Head of caudate nucleus (tissue), 42 donors: ENCODE measurements at places on chromosomes 4 and X.

GRCh38 chr4:40848251-40848650, 98.5 kb downstream of the NSUN7 start:
- DNase-seq, result no peak

GRCh38 chrX:25049357-25049756, 33.6 kb upstream of the ARX start:
- no peak for DNase-seq

GRCh38 chr4:136281307-136281706, 1251.0 kb downstream of the PCDH18 start:
- DNase-seq, result no peak

DNA sequence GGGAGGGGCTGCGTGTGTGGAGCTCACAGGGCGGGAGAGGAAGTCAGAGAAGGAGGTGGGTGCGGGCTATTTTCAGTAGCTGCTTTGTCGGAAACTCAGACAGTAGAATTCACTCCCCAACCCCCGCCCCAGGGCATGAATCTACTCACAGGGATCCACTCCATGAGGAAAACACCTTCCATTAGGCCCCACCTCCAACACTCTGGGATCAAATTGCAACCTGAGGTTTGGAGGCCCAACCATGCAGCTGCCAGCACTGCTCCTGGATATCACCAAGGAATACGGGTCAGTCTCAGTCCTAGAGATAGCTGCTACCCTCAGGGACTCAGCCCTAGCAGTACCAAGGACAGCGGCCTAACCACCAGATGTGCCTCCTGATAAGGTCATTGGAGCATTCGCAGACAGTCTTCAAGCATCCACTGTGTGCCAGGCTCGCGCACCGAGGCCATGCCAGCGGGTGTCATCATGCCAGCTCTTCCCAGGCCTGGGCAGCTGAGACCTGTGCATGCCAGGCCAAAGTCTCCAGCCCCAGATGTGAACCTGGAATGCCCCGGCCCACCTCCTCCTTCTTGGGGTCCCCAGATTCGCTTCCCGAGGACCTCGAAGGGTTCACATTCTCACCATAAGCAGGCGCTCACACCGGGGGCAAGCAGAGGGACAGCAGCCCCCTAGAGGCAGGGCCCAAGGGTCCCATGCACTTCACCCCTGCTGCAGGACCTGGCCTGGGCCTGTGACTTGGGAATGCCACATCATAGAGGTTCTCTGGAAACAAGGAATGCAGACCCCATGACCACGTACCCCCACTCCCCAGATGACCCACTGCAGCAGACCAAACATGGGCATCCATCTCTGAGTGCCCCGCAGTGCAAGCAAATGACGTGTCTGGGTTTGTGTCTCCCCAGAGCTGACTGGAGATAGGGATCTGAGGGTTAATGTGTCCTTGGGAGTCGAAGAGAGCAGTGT, 102.3 kb downstream of the ADRA2C start:
- no peak for DNase-seq

DNA sequence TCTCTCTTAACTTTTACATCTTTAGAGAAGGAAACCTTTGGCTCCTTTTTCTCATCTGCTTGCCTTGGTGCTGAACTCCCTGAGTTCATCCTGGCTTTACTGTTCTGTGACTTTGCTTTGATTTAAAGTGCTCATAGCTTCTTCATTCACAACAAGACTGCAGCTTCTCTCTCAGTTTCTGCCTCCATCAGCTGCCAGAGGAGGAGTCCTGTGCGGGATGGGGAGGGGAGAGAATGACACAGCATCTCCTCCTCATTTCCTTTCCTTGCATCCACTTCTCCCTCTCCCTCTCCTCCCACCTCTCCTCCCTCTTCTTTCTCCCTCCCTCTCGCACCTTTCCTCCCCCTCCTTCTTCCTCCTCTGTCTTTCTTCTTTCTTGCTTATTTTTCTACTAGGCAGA, 42.0 kb downstream of the CBLL2 start:
- DNase-seq, result no peak

GRCh38 chrX:68754406-68754805, 74.4 kb upstream of the EFNB1 start:
- no peak for DNase-seq

DNA sequence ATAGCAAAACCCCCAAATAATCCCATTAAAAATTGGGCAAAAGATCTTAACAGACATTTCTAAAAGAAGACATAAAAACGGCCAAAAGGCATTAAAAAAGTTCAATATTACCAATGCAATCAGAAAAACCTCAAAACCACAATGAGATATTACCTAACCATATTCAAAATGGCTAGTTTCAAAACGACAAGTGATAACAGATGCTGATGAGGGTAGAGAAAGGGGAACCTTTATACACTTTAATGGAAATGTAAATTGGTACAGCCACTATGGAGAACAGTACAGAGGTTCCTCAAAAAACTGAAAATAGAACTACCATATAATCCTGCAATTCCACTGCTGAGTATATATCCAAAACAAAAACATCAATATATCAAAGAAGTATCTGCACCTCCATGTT, 6.2 kb downstream of the AADAT start:
- DNase-seq, result no peak

DNA sequence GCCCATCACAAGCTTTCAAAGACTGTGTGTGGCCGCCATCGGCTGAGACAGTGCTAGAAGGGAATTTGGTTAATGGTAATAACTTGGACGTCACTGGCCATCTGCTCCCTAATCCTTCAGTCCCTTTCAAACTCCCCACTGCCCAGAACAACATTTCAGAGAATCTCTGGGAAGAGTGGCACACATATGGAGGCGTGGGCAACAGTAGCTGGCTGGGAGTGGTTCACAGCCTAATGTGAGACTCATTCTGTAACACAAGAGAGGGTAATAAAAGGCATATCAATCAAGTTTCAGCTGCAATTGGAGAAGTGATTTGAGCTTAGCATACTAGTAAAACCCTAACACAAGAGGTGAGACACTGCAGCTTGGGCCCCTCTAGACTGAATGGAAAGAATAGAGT, 15.4 kb downstream of the SMIM10 start:
- no peak for DNase-seq
